Femur (tissue), 1 donor: ENCODE measurements at places on chromosomes 1 and 21.
A peak's percentile ranks its signal among the peaks of the same experiment; 100 is the strongest.

GRCh38 chr1:39063191-39063590, 37.0 kb downstream of the NDUFS5 start:
- no peak for DNase-seq

DNA sequence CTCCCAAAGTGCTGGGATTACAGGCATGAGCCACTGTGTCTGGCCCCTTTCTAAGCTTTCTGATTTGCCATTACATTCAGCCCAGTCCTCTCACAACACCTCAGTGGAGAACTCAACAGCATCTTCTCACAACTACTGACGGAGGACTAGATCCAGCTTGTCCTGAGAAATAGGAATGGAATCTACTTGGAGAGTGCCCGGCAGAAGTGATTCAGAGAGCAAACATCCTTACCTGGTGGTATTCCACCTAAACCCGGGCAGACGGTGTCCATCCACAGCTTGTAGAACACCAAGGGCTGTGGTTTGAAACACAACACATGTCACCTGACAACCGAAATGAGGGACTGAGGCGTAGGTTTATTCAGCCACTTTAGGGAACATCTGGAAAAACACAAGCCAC, 28.8 kb upstream of the CCSAP start:
- DNase-seq = no peak

- no peak for DNase-seq
These were observed 64.9 kb downstream of the TOR1AIP2 start for GRCh38 chr1:179812501-179813292.

DNA sequence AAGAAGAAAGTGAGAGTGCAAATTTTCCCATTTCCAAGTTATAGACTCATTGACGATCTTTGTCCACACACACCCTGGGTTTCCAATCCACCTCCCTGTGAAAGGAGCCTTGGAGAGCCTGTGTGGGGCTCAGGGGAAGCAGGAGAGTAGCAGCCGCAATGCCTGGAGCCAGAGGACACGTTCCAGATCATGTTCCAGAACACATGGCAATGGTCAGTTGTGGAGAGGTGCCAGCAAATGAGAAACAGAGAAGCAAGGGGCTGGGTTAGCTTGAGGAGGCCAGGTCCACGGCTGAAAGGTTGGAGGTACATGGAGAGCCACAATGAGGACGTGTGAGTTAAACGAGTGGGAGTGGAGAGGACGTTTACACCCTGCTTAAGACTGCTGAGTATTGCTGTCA, 33.0 kb upstream of the SIPA1L2 start:
- no peak for DNase-seq

GRCh38 chr1:241591317-241591716, 48.9 kb downstream of the CHML start:
- DNase-seq = no peak

GRCh38 chr21:26719750-26720149, 125.5 kb downstream of the ADAMTS1 start:
- peak; percentile 84 for DNase-seq

- peak; percentile 10 for DNase-seq
These were observed 3.0 kb downstream of the EPS8L3 start for GRCh38 chr1:109760581-109761226.

- no peak for DNase-seq
These were observed 194.4 kb upstream of the TMEM51 start for GRCh38 chr1:14959059-14959694.

DNA sequence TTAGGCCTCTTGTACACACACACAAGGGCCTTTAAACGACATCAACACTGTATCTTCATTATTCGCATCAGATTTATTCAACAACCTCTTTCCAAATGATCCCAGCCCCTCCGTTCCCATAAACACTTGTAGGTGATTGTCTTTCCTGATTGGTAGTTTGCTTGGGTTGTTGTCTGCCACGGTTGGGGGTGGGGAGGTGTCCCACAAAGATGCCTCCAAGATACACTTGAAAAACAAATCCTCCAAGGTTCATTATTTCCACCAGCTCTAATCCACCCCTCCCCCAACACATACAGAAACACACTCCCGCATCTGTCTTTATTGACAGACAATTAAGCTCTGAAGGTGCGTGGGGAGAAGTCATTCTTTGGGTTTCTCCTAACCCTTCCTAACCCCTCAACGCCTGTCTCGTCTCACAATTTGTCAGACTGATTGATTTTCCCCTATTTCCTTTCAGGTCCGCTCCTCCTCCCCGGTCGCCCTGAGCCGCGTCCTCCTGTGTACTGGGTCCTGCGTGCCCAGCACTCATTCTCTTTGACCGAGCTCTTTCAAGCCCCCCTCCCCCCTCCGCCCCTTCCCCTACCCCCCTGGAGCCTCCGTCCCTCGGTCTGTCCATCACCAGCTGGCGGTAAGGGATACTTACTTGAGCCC, 1.4 kb downstream of the WDR26 start:
- no peak for DNase-seq

GRCh38 chr1:51344602-51345299, 14.4 kb upstream of the TTC39A start:
- DNase-seq = no peak

DNA sequence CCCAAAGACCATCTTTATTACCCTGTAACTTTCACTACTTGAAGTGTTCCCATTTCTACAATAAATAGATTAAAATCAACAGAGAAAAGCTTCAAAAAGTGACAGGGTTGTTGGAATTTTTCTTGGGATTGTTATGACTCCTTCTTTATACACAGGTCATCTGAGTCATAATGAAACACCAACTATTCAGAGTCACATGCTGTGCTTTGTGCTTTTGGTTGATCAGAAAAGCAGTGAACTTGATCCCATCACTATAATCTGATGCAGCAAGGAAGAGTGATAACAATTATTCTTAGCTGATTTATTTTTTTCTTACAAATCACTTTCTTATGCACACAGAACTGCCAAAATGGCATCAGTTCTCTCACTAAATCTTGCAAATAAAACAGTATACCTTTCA, 422.9 kb downstream of the PTBP2 start:
- DNase-seq = no peak

GRCh38 chr1:3221112-3222041, 152.4 kb downstream of the PRDM16 start:
- no peak for DNase-seq

DNA sequence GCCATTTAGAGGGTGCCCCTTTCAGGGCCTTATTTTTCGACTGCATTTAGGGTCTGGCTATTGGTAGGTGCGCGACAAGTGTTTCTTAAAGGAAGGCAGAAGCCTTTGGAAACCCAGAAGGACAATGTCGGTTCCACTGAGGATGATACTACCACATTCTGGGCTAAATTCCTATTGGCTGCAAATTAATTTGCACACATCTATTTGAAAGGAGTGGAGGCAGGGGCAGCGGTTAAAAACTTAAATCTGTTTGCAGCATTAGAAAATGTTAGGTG, 1.1 kb downstream of the PATJ start:
- DNase-seq = no peak

DNA sequence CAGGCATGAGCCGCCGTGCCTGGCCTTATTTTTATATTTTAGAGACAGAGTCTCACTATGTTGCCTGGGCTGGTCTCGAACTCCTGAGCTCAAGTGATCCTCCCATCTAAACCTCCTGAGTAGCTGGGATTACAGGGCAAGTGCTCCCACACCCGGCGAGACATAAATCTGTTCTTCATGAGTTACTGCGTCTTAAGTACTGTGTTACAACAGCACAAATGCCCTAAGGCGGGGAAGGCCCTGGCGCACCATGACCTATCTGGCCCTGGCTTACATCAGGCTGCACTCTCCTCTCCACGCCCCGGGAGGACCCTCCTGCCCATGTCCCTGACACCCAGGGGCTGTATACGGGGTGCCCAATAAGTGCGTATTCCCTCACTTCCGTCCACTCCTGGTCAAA, 4.3 kb downstream of the GPR153 start:
- DNase-seq = no peak

DNA sequence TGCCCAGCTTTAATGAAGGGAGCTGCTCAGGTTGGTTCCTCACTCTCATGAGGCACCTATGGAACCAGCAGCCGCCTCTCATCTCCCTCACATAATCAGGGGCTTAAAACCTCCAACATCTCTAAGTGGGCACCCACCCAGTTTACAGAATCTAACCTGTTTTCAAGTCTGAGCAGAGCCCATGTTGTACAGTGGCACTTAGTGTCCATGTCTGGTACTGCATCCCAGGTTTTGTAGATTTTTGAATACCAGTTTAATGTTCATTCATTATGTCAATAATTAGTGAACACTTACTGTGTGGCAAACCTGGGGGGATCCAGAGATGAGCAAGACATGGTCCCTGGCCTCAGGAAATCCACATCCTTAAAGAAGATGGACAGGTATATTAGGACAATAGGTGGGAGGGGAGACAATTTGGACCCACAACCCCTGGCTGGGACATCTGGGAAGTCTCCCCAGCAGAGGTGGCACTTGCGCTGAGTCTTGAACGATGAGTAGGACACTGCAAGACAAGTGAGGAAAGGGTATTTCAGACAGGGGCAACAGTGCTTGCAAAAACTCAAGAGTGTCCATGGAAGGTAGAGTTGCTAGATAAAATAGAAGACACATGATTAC, 83.3 kb downstream of the LACTBL1 start:
- DNase-seq = no peak

- DNase-seq = no peak
These were observed 20.4 kb upstream of the WARS2 start for GRCh38 chr1:119160866-119161265.

DNA sequence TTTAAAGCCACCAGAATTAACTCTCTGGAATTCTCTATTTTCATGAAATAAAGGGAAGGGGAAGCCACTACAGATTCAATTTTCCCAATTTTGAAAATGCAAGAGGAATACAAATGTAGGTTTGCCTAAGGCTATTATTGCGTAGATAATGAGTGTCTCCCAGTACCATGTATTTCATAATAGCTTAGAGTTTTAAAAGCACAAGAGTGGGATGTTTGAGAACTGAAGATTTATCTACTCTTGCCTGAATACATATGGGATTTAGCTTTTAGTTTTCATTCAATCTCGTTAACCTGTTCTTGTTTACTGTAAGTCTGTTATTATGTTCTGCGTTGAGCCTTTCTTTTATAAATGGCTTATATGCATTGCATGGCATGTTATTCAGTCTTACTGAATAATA, 795.1 kb downstream of the BRINP3 start:
- no peak for DNase-seq

GRCh38 chr1:190476321-190476720, 1.3 kb downstream of the BRINP3 start:
- DNase-seq = no peak

GRCh38 chr1:10778640-10779039, 17.8 kb downstream of the CASZ1 start:
- DNase-seq = no peak

GRCh38 chr21:26798856-26799751, 46.1 kb downstream of the ADAMTS1 start:
- DNase-seq = no peak
